ENCODE measurements at places on chromosomes 2 and 18.

GRCh38 chr18:60047556-60047955, 147.8 kb downstream of the PMAIP1 start:
- DNase-seq = no peak

DNA sequence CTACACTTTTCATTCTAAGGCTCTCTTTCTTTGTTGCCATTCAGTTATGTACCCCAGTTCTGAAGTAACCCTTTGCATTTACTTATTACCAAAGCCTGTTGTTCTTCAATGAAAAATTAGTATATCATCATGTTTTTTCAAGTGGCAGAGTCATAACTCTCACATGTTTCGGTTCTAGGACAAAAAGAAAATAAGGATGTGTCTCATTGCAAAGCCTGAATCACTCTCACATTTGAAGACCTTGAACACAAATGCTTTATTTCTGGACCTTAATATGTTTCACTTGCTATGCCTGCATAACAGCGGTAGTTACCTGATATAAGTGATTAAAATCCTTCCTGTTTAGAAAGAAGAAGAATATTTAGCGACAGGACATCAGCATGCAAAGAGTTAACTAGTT, 49.1 kb downstream of the ZEB2 start:
- no peak for DNase-seq

GRCh38 chr2:12606472-12607000, 110.2 kb upstream of the TRIB2 start:
- no peak for DNase-seq

GRCh38 chr18:23547846-23548245, 38.5 kb downstream of the NPC1 start:
- DNase-seq = no peak

DNA sequence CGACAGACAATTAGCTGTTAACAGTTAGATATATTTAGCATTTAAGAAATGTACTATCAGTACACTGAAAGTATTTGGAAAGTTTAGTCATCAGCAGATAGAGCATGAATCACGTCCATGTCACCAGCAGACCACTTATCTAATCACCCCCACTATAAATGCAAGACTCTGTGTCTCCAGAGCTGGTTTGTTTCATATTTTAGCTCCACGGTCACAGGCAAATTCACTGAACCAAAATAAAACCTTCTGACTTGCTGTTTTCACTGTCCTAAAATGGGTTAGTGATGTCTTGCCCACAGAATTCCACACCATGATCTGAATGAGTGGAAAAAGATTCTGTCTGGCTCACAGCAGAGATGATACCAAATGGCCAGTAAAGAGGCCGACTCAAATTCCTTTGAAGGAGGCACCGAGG, 64.9 kb downstream of the CDH2 start:
- DNase-seq = no peak
